ENCODE measurements at places on chromosomes 1 and 21. TPM values are rescaled to one million over a fixed set of nuclear protein-coding genes. Genes with fewer than 3 reads are reported as not detected.

GRCh38 chr1:240965581-240966091 is 353.7 kb upstream of the GREM2 start:
- no peak for DNase-seq
- H3K4me3 ChIP-seq: no peak overlapping the region
- H3K4me1 ChIP-seq: no peaks in the 10 kb centered on the region
- H3K27me3 ChIP-seq: no peaks in the 10 kb centered on the region
- no peaks in the 10 kb centered on the region for H3K36me3 ChIP-seq

- DNase-seq: no peak
- no peak overlapping the region for H3K4me3 ChIP-seq
- peak overlapping the region; percentile 70 for H3K27ac ChIP-seq
- H3K4me1 ChIP-seq: peaks cover 18% of the 10 kb centered on the region
These were observed 239.0 kb downstream of the TOMM20 start for GRCh38 chr1:234889643-234890042.

GRCh38 chr21:43597540-43598250 is 61.6 kb downstream of the HSF2BP start:
- H3K4me3 ChIP-seq: no peak overlapping the region
- H3K36me3 ChIP-seq: no peaks in the 10 kb centered on the region
- H3K4me1 ChIP-seq: peaks cover 31% of the 10 kb centered on the region
- no peak for DNase-seq
- H3K27ac ChIP-seq: no peak overlapping the region

DNA sequence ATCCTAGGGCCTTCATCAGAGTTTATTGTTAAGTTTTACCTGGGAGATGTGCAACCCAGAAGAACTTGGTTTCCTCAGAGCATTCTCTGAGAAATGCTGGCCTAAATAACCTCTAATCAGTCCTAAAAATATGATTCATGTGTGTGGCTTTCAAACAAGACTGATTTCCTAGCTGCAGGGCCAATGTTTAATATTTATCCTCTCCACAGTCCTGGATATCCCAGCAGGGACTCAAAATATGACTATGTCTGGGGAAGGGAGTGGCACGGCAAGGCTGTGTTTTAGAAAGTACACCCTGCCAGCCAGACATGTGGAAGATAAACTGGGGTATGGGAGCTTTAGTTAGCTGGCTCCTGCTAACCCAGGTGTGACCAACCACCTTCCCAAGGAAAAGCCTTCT is 26.3 kb downstream of the PLPP3 start:
- DNase-seq: no peak
- H3K36me3 ChIP-seq: no peaks in the 10 kb centered on the region
- H3K27ac ChIP-seq: no peak overlapping the region
- no peak overlapping the region for H3K4me3 ChIP-seq

DNA sequence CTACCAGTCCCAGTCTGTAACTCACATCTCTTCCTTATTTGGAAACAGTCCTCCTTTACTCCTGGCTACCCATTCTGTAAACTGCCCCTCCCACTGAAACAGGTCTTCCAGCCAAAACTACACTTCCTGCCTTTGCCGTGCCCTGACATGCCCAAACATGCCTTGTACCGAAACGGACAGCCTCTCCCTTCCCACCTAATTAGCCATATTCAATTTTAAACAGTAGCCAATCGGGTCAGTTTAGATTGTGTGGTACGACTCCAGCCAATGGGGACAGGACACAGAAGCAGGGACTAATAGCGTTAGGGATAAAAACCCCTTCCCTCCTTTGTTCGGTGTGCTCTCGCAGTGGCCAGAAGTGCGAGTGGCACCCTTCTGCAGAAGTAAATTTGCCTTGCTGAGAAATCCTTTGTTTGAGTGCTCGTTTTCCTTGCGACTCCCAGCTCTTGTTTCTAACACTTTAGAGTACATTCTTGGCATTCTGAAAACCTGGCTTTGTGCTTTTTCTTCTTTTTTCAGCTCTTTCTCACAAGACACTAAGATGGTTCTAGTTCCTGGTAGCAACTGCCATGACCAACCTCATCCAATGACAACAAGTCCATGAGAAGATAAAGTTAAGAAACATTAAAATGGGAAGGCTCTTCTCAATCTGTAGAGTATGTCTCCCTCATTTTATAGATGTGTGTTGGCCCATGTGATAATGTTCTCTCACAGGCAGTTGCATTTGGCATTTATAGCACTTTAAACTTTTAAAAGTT is 325.1 kb upstream of the GREM2 start:
- no peak overlapping the region for H3K4me3 ChIP-seq
- no peaks in the 10 kb centered on the region for H3K36me3 ChIP-seq
- no peaks in the 10 kb centered on the region for H3K27me3 ChIP-seq
- no peak for DNase-seq
- H3K27ac ChIP-seq: no peak overlapping the region

- H3K36me3 ChIP-seq: no peaks in the 10 kb centered on the region
- H3K4me3 ChIP-seq: no peak overlapping the region
These were observed 30.5 kb downstream of the MATN1 start for GRCh38 chr1:30692948-30693301.

GRCh38 chr21:31660259-31660565 is 719 bp downstream of the SOD1 start:
- no peak for DNase-seq
- no peaks in the 10 kb centered on the region for H3K4me1 ChIP-seq

DNA sequence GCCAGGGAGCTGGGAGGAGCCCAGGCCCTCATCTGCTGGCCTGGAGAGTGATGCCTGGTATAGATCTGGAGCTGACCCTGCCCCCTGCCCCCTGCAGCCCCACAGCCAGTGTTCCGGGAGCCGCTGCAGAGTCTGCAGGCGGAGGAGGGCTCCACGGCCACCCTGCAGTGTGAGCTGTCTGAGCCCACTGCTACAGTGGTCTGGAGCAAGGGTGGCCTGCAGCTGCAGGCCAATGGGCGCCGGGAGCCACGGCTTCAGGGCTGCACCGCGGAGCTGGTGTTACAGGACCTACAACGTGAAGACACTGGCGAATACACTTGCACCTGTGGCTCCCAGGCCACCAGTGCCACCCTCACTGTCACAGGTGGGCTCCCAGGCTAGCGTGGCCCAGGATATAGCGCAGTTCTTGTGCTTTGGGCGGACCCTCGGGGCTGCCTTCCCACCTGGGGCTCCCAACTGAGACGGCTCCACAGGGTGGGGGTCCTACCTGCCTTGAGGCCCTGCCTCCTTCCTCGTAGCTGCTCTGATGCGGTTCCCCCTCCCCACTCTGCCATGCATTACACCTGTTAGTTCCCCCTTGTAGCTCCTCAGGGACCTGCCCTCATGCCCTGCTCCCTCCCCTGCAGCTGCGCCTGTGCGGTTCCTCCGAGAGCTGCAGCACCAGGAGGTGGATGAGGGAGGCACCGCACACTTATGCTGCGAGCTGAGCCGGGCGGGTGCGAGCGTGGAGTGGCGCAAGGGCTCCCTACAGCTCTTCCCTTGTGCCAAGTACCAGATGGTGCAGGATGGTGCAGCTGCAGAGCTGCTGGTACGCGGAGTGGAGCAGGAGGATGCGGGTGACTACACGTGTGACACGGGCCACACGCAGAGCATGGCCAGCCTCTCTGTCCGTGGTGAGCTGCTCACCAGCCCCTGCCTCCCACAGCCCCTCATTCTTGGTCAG is 98.7 kb downstream of the OBSCN start:
- H3K27me3 ChIP-seq: no peaks in the 10 kb centered on the region
- no peak overlapping the region for H3K27ac ChIP-seq
- DNase-seq: no peak
- no peaks in the 10 kb centered on the region for H3K4me1 ChIP-seq

DNA sequence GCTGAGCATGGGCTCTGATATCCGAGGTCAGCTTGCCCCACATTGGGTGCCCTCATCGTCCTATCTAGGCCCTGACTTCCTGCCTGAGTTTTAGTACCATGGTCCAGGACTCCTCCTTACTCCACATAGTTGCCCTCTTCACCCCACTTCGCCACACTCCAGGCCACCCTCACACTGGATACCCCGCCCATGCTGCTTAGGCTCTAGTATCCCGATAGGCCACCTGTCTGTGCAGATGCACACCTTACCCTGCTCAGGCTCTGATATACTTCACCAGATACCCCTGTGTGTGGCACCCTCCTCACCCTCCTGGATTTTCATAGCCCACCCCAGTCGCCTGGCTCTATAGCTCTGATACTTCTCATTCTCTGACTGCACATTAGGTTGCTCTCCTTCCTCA is 145.5 kb upstream of the SERTAD4 start:
- no peak overlapping the region for H3K4me3 ChIP-seq
- no peaks in the 10 kb centered on the region for H3K36me3 ChIP-seq
- no peaks in the 10 kb centered on the region for H3K27me3 ChIP-seq
- DNase-seq: no peak
- peaks cover 40% of the 10 kb centered on the region for H3K4me1 ChIP-seq

DNA sequence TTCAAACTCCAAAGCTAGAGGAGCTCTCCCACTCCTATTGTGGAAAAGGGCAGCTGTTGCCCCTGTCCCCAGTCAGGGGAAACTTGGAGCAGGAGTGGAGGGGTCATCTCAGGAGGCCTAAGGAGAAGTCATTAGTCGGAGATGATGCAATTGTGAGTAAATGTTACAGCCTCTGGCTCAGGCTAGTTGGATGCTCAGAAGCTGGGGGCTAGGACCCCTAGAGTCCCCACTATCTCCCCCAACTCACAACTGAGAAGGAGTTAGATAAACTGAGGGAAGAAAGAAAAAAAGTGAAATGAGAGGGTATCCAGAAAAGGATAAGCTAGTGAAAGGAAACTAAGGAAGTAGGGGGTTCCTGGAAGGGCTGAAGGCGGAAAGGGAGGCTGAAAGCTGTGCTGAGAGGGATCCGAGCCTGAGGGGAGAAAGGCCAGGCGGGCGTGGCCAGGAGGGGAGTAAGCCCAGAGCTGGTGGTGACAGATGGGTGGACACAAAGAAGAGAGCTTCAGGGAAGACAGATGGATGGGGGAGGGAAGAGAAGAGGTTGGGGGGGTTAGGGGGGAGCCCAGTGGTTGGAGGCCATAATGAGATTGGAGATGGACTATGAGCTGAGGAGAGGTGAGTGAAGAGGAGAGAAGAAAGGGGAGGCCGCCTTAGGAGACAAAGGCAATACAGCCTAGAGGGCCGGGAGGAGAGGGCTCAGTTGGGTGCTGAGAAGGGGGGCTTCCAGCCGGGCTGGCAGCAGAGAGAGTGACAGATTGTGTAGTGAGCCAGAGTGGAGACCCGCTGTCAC is 4.5 kb upstream of the NHLH1 start:
- H3K4me3 ChIP-seq: no peak overlapping the region
- peak overlapping the region; percentile 88 for H3K27ac ChIP-seq
- no peaks in the 10 kb centered on the region for H3K27me3 ChIP-seq
- H3K36me3 ChIP-seq: no peaks in the 10 kb centered on the region

- H3K4me1 ChIP-seq: no peaks in the 10 kb centered on the region
- H3K27me3 ChIP-seq: no peaks in the 10 kb centered on the region
- H3K27ac ChIP-seq: no peak overlapping the region
- no peak for DNase-seq
- no peaks in the 10 kb centered on the region for H3K36me3 ChIP-seq
These were observed 76.4 kb downstream of the ADGRL2 start for GRCh38 chr1:81876901-81877733.

- H3K27ac ChIP-seq: no peak overlapping the region
- H3K4me3 ChIP-seq: no peak overlapping the region
These were observed 11.4 kb upstream of the CFAP126 start for GRCh38 chr1:161379071-161379470.

GRCh38 chr1:22776035-22776613 is 65.5 kb downstream of the EPHB2 start:
- no peaks in the 10 kb centered on the region for H3K4me1 ChIP-seq
- H3K27ac ChIP-seq: no peak overlapping the region
- no peaks in the 10 kb centered on the region for H3K36me3 ChIP-seq
- DNase-seq: no peak
- H3K27me3 ChIP-seq: no peaks in the 10 kb centered on the region

GRCh38 chr1:22117851-22118250 is 25.0 kb downstream of the WNT4 start:
- no peaks in the 10 kb centered on the region for H3K27me3 ChIP-seq
- DNase-seq: peak; percentile 12
- peaks cover 5% of the 10 kb centered on the region for H3K4me1 ChIP-seq
- no peak overlapping the region for H3K27ac ChIP-seq

- H3K27me3 ChIP-seq: no peaks in the 10 kb centered on the region
- DNase-seq: peak; percentile 8
- H3K4me3 ChIP-seq: no peak overlapping the region
- H3K27ac ChIP-seq: no peak overlapping the region
- H3K4me1 ChIP-seq: peaks cover 6% of the 10 kb centered on the region
These were observed 4.8 kb upstream of the LRRC8B start for GRCh38 chr1:89519779-89520358.

- no peak overlapping the region for H3K4me3 ChIP-seq
- 0 out of 2 replicates have a peak, but pooled peaks cover 1% of the 10 kb centered on the region for H3K27me3 ChIP-seq
- DNase-seq: no peak
- no peak overlapping the region for H3K27ac ChIP-seq
These were observed 29.4 kb upstream of the GNG4 start for GRCh38 chr1:235679005-235679404.

- no peak overlapping the region for H3K4me3 ChIP-seq
- no peak for DNase-seq
- H3K36me3 ChIP-seq: peaks cover 1% of the 10 kb centered on the region
- no peak overlapping the region for H3K27ac ChIP-seq
- H3K27me3 ChIP-seq: no peaks in the 10 kb centered on the region
These were observed 49.1 kb upstream of the SDC3 start for GRCh38 chr1:30957560-30958222.

DNA sequence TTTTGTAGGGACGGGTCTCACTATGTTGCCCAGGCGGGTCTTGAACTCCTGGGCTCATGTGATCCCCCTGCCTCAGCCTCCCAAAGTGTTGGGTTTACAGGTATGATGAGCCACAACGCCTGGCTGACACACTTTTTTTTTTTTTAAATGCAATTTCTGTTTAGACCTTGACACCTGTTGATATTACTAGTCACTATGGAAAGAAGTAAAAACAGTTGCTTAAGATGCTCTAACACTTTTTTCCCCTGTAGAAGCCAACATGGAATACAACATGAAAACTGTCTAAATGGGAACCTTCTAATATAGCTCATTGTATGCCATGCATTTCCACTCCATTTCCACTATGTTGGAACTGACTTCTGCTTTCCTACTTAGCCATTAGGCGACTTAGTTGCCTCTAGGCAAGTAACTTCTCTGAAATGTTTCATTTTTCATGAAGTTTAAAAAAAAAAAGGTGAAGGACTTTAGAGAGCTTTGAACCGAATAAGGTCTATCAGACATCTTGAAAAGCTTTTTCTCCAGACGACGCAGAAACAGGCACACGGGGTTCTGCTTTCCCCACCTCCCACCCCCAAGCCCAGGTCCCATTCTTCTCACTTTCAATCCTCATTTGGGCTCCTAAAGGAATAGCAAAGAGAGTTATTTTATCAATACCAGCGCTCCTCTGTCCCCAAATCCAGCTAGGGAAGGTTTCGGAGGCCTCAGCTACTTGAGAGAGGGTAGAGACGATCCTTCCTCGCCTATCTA is 648 bp upstream of the DR1 start:
- no peaks in the 10 kb centered on the region for H3K27me3 ChIP-seq
- no peaks in the 10 kb centered on the region for H3K36me3 ChIP-seq
- DNase-seq: peak; percentile 2
- peaks cover 6% of the 10 kb centered on the region for H3K4me1 ChIP-seq
- peak overlapping the region; percentile 64 for H3K4me3 ChIP-seq

DENND2D gene
- 23.2 TPM for total RNA-seq

ACTN2 gene
- not detected for total RNA-seq

USH2A gene
- 0.11 TPM for total RNA-seq

NBPF10 gene
- total RNA-seq: 2.3 TPM

OTUD7B gene
- total RNA-seq: 18.3 TPM

All from Caco-2 (cell line).